A172 (cell line): ENCODE measurements at places on chromosomes 1 and 21.
A peak's percentile ranks its signal among the peaks of the same experiment; 100 is the strongest.

GRCh38 chr1:110545492-110545891 lies 26.5 kb upstream of the KCNA10 start:
- DNase-seq, result no peak

- DNase-seq, result no peak
Measured at GRCh38 chr21:43300496-43301408, 126.2 kb downstream of the SIK1 start.

DNA sequence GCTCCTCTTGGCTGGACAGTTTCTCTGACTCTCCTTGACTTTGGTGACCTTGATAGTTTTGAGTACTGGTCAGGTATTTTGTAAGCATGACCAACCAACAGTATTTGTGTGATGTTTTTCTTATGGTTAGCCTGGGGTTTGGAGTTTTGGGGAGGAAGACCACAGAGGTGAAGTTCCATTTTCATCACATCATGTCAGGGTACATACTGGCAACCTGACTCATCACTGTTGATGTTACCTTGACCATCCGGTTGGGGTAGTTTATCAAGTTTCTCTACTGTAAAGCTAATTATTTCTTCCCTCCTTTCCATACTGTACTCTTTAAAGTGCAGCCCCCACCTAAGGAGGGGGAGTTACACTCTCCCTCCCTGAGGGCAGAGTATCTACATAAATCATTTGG lies 13.4 kb downstream of the OSCP1 start:
- DNase-seq, result peak; percentile 31

DNA sequence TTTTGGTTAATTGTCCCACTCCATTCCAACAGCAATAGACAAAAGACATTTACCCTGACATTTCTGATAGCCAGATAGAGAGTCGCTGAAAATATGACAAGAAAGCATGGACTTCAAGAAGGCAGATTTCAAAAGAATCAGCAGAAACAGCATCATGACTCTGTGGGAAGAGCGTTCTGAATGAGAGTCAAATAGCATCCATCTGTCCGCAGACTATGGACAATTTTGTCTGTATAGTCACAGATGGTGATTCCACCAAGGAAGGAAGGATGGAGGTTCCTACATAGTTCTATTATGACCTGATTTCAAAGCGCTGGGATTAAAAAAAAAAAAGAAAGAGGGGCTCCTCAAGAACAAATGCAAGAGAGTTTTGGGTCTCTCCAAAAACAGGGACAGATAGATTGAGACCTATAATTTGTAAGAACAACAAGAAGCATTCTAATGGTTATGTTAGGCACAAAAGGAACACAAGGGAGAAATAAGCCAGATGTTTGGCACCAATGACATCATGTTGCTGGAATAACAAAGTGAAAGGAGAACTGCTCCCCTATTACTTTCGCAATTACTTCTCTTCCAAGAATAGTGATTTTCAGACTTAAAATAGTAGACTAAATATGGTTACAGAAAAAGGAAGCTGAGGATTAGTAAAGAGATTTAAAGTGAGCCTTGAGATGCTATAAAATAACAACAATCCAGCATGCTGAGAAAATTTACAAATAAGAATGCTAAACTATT lies 28.5 kb downstream of the NIBAN1 start:
- no peak for DNase-seq

DNA sequence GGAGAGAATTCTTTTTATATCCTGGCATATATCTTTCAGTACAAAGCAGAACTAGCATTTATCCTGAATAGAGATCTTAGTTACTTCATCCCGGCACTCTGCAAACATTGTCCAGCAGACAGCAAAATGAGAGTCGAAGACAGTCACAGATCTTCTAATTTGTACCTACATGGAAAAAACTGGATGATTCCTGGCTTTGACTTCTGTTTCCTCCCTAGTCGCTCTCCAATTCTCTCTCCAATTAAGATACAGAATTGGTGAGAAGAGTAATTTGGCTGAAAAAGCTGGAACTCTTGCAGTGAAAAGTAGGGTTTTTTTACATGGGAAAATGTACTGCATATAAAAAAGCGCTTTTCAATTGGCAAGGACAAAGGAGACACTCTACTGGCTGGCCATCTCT lies 151.1 kb upstream of the C8B start:
- no peak for DNase-seq

- no peak for DNase-seq
Measured at GRCh38 chr21:41119901-41120300, 48.1 kb upstream of the BACE2 start.

DNA sequence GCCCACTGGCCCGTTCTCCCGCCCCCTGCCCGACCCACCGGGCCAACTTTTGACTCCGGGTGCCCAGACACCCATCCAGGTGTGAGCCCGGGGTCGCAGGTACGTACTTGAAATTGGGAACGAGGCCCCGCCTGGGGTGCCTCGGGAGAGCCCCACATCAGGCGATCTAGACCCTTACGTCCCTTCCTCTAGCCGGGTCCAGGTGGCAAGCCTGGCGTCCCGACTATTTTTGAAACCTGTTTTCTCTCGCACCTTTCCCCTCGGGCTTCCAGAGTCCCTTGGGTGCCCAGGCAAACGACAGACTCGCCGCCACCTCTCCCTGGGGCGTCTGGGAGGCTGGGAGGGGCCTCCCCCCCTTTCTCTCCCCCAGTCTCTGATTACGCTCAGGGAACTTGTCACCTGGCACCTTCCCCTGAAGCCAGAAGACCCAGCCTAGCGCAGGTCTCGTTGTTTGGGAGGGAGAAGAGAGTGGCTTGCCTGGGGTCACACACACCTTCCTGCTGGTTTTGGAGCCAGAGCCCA lies 898 bp downstream of the LDLRAP1 start:
- no peak for DNase-seq

GRCh38 chr1:28582248-28582615 lies 9.8 kb upstream of the RAB42 start:
- no peak for DNase-seq

DNA sequence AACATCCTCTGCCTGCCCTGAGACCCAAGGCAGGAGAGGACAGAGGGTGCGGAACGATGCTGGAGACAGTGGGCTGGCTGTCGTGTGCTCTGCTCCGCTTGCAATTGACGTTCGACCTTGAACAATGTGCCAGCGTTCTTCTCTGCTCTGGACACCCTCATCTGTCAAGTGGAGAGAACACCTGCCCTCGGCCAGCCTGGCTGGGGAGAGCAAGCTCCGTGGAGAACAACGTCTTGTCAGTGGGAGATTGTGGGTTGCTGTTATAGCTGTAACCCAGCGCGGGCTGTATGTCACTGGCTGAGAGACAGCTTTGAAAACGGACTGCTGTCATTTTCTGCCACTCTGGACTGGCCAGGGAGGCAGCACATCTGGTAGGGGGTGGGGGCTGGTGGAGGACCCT lies 14.7 kb downstream of the KIAA1614 start:
- no peak for DNase-seq

- DNase-seq, result no peak
Measured at GRCh38 chr1:112461200-112461871, 47.4 kb upstream of the WNT2B start.

- no peak for DNase-seq
Measured at GRCh38 chr1:203188686-203189232, 2.3 kb upstream of the CHI3L1 start.

DNA sequence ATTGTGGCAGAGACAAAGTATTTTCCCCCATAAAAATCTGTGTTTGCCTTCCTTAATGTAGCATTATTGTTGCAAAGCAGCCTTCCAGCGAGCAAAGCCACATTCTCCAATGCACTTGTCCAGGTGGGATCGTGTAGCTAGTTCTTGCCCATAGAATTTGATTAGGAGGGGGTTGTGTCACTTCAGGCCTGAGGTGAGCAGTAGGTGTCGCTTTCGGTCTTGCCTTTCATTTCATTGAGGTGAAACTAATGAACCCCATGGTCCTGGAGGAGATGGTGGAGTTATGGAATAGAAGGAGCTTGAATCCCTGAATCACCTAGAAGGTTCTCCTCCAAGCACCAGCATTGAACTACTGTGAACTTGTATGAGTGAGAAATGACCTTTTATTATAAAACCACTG lies 318.9 kb upstream of the PBX1 start:
- peak; percentile 21 for DNase-seq

DNA sequence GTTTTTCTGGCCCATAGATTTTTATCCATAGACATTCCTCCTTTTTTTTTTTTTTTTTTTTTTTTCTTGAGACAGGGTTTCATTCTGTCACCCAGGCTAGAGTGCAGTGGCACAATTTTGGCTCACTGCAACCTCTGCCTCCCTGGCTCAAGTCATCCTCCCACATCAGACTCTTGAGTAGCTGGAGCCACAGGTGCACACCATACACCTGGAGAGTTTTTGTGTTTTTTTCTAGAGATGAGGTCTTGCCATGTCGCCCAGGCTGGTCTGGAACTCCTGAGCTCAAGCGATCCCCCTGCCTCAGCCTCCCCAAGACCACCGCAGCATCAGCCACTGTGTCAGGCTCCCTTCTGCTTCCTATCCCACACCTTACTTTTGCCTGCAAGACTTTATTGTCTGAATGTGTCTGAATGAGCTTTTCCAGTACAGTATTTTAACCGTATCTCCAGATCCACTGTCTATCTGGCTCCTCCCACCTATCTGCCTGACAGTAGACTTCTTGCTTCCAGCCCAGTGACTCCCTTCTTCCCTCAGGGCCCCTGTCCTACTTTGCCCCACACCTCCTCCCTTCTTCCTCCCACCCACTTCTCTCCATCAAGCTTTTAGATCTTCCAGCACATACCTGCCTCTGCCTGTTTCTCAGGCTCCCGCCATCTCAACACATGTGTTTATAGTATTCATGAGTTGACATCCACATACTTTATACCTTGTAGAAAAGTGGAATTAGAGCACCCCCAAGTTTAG lies 6.1 kb downstream of the C1orf21 start:
- DNase-seq, result no peak

DNA sequence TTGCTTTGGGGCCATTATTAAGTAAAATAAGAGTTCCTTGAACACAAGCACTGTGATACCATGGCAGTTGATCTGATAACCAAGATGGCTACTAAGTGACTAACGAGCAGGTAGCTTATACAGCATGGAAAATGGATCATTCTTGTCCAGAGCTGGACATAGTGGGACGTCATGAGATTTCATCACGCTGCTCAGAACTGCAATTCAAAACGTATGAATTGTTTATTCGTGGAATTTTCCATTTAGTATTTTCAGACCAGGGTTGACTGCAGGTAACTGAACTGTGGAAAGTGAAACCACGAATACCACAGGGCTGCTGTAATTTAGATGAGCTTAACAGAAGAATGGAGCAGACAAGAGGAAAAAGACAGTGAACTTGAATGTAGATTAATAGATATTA lies 38.9 kb downstream of the CCDC18 start:
- no peak for DNase-seq

GRCh38 chr1:2192031-2192995 lies 2.3 kb downstream of the FAAP20 start:
- no peak for DNase-seq

- no peak for DNase-seq
Measured at GRCh38 chr1:205980237-205980870, 22.8 kb downstream of the RAB7B start.

DNA sequence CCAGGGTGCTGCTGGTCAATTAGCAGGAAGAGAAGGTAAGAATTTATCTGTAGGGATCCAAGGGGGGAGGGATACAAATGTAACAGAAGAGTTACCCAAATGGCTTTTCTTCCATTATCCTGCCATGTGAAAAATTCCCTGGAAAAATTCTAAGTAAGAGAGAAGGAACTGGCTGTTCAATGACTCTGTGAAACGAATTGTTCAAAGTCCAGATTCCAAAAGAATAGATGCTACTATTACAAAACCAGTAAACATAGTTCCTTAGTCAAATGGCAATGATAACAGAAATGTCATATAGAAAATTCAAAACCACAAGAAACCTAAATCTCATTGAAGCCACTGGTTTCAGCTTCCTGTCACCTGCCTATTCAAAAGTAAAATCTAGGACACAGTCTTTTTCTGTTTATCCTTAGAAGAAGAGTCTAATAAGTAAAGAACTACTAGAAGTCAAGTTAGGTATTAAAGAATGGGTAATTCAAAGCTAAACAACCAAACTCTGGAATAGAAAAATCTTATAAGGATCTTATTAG lies 102.6 kb downstream of the ZNF644 start:
- DNase-seq, result no peak

- DNase-seq, result no peak
Measured at GRCh38 chr1:218400624-218401023, 55.5 kb downstream of the TGFB2 start.

DNA sequence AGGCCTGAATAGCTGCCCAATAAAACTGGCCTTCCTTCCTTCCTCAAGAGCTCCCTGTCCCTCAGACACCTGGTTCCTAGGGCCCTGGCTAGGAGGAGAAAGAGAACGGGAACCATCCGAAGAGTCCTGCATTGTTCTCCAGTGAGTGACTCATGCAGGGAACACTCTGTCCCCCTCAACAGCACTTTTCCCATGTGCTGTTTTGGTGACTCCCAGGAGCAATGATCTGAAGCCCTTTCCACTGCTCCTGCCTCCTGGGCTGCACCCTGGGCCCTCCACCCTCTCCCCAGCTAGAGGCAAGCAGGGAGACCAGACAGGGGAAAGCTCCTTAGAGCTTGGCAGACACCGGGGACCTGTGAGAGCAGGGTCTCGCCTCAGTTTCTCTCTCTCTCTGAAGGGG lies 18.9 kb downstream of the TNNT2 start:
- peak; percentile 51 for DNase-seq

GRCh38 chr1:22143065-22144033 lies at the start of gene WNT4:
Gene WNT4, minus strand, starts transcription at chr1:22143097. Its CDS starts 175 bp downstream, at chr1:22142922.
- DNase-seq, result peak; percentile 7

- DNase-seq, result no peak
Measured at GRCh38 chr1:228081578-228082213, 812 bp upstream of the ARF1 start.

DNA sequence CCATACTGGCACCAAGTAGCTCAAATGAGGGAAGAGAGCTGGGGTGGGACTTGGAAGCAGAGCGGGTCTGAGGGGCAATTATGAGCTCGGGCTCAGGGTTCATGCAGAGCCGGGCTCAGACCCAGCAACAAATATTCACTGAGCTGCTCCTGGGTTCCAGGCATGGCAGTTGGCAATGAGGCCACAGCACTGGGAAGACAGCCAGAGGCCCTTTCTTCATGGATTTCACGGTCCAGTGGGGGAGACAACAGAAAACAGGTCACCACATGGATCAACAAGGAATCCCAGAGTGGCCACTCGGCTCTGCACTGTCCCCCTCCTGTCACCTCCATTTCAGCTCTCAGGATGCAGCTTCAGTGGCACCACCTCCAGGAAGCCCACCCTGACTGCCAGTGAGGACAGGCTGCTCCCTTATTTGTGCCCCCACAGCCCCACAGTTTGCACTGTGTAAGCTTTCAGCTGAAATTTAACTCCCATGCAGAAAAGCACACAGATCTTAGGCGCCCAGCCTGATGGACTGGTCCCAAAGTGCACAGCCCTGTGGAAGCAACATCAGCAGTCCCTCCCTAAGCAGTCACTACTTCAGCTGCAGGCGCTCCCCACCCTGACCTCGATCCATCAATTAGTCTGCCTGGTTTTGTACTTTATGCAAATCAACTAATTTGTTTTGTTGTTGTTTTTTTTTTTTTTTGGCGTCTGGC lies 22.4 kb downstream of the ARHGEF19 start:
- no peak for DNase-seq

DNA sequence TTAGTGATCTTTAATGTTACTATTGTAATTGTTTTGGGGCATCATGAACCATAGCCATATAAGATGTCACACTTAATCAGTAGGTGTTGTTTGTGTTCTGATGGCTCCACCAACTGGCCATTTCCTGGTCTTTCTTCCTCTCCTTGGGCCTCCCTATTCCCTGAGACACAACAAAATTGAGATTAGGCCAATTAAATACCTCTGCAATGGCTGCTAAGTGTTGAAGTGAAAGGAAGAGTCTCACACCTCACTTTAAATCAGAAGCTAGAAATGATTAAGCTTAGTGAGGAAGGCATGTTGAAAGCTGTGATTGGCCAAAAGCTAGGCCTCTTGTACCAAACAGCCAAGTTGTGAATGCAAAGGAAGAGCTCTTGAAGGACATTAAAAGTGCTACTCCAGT lies 30.7 kb downstream of the PPP2R5A start:
- DNase-seq, result peak; percentile 60
